Left renal pelvis (tissue), 4 donors: ENCODE measurements at places on chromosomes 7 and 10. TPM values are rescaled to one million over a fixed set of nuclear protein-coding genes. Genes with fewer than 3 reads are reported as not detected.

SPDYE6 gene
- not detected for polyA plus RNA-seq

GRCh38 chr7:140453273-140453672 is 26.0 kb downstream of the MKRN1 start:
- DNase-seq: no peak

DNA sequence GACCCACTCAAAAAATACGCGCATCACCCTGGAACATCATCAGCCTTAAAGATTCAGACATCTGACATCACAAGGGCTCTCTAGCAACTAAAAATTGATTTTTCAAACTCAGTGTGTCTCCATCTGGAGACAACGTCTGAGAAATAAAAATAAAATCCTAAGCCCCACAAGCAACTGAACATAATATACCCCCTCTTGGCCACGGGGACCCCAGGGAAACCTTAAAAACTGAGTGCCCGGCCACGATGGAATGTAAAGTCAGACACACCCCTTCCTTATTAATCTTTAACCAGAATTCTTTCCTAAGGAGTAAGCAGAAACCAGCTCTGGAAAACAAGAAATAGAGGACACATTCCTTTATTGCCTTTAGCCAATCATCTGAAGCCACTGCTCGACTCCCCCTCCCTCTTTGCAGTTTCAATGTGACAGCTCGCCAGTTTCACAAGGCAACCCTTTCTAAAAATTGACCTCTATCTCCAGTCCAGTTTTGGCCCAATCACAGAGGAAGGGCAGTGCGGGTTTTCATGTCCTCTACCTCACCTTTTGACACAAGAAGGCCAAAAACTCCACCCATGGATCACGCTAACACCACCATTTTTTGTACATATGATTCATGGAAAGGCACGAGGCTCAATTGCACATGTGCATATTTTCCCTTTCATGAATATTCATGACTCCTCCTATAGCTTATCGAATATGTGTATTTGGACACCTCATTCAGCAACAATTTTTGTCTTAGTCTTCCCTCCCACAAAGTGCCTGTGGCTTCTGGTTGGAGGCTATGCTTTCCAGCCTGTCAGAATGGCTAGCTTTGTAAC is 24.2 kb downstream of the IFIT3 start:
- DNase-seq: peak; percentile 65

FAM237B gene
- polyA plus RNA-seq: 0.30 TPM

DNA sequence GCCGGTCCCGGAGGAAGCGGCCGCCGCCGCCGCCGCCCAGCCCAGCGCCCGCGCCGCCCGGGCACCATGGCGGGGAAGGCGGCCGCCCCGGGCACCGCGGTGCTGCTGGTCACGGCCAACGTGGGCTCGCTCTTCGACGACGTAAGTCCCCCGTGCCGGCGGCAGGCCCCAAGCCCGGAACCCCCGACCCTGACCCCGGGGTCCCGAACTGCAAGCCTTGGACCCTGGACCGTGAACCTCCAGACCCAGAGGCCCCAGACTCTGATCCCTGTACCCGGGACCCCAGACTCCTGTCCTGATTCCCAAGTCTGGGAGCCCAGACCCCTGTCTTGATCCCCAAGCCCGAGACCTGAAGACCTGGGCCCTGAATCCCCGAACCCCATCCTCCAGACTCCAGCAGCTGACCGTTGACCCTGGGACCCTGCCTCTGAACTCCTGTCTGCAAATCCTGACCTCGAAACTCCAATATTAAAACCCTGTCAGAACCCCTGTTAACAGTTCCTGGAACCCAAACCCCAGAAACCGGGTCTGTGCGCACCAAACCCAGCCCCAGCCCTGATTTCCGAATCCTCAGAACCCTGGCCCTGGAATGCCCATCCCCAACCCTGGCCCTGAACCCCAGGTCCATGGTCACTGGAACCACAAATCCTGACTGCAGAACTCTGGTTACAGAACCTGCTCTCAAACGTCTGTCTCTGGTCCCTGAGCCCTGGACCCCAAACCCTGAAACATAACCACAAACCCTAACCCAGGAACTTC is 623 bp downstream of the INPP5A start:
- no peak for DNase-seq

GRCh38 chr7:157881048-157881771 is 544.4 kb downstream of the DNAJB6 start:
- no peak for DNase-seq

RELN gene
- 23.9 TPM for polyA plus RNA-seq

GRCh38 chr7:36838616-36839225 is 114.4 kb upstream of the AOAH start:
- DNase-seq: no peak

DNA sequence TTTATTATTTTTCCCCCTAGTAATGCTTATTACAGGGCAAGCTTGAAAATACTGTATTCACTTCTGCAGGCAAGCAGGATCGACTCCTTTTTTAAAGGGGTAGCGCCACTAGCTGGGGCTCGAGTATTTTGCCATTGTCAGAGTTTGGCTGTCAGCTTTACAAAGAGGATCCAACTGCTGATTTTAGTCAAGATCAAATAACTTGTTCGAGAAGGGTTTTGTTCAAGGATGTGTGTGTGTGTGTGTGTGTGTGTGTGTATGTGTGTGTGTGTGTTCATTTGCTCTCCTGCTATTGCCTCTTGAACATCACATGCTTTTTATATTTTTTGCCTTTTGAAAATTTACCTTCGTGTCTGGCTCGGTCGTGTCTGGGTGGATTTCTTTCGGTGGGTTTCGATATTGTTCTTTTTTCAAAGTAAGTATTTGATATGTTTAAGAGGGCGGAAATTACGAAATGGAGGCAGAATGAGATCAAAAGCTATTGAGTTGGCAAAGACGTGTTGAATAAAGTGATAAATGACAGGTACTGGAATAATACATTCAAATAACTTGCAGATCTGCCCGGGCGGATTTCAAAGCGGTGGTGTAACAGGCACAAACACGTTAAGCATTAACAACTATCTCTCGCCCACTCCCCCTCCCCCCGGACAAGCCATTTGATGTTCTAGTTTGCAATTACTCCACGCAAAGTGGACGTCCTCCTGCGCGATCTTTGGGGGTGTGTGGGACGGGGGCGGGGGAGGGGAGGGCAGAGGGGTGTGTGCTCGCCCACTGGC is 1.1 kb downstream of the ARID5B start:
- no peak for DNase-seq

GRCh38 chr10:118181021-118181420 is 134.3 kb upstream of the RAB11FIP2 start:
- no peak for DNase-seq

GRCh38 chr7:27923642-27923980 is 183.6 kb downstream of the TAX1BP1 start:
- no peak for DNase-seq

GRCh38 chr7:96959135-96959534 is 46.2 kb upstream of the DLX6 start:
- DNase-seq: no peak

ITGA8 gene
- polyA plus RNA-seq: 51.0 TPM

DNA sequence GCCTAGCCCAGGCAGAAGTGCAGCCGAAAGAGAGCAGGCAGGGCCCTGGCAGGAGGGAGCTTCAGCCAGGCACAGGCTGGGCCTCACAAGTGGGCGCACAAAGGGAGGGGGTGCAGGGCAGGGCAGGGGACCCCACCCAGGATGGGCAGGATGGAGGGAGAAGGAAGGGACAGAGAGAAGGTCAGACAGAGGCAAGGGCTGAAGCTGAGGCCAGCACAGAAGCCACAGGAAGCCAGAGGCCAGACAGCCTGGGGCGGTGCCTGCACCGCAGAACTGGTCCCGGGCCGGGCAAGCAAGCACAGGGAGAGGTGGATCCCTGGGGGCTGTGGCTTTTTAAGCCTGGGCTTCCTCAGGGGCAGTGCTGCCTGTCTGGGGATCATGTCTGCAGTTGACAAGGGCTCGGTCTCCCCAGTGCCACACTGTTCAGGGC is 16.7 kb downstream of the NOS3 start:
- DNase-seq: no peak

- DNase-seq: no peak
Measured at GRCh38 chr7:37007691-37008090, 283.4 kb upstream of the AOAH start.

ASB10 gene
- not detected for polyA plus RNA-seq

- DNase-seq: no peak
Measured at GRCh38 chr7:107838816-107839565, 36.0 kb upstream of the SLC26A3 start.

SSBP1 gene
- polyA plus RNA-seq: 114 TPM

DNA sequence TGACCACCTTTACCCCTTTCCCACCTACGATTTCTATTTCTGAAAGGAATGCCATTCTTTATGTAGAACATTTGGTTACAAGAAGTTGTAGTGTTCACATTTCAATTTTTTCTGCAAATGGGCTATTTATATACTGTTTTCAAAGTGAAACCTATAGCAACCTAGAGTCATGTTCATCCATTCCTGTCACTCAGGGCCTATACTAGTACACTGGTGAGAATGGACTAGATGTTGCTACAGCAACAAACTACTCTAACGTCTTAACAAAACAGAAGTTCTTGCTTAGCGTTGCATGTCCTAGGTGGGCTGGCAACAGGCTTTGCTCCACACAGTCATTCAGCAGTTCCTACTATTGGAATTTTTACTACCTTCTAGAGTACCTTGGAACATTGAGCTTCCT is 16.3 kb downstream of the CASD1 start:
- DNase-seq: no peak

- no peak for DNase-seq
Measured at GRCh38 chr10:130360826-130361311, 224.7 kb downstream of the GLRX3 start.

GRCh38 chr7:24133691-24134090 is 150.3 kb upstream of the NPY start:
- DNase-seq: no peak

DNA sequence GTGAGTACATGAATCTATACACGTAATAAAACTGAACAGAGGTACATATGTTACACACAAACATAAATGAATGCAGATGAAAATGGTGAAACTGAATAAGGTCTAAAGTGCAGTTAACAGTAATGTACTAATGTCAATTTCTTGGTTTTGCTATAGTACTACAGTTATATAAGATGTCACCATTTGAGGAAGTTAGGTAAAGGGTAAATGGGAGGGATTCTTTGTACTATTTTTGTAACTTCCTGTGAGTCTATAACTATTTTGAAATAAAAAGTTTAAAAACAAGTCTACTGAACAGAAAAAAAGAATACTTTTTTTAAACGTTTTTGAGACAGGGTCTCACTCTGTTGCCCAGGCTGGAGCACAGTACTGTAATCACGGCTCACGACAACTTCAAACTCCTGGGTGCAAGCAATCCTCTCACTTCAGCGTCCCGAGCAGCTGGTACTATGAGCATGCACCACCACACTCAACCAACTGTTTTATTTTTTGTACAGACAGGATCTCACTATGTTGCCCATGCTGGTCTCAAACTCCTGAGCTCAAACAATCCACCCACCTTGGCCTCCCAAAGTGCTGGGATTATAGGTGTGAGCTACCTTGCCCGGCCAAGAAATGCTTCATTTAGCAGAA is 71.5 kb downstream of the WAPL start:
- DNase-seq: no peak

TES gene
- polyA plus RNA-seq: 68.5 TPM

BET1 gene
- polyA plus RNA-seq: 65.2 TPM

DNA sequence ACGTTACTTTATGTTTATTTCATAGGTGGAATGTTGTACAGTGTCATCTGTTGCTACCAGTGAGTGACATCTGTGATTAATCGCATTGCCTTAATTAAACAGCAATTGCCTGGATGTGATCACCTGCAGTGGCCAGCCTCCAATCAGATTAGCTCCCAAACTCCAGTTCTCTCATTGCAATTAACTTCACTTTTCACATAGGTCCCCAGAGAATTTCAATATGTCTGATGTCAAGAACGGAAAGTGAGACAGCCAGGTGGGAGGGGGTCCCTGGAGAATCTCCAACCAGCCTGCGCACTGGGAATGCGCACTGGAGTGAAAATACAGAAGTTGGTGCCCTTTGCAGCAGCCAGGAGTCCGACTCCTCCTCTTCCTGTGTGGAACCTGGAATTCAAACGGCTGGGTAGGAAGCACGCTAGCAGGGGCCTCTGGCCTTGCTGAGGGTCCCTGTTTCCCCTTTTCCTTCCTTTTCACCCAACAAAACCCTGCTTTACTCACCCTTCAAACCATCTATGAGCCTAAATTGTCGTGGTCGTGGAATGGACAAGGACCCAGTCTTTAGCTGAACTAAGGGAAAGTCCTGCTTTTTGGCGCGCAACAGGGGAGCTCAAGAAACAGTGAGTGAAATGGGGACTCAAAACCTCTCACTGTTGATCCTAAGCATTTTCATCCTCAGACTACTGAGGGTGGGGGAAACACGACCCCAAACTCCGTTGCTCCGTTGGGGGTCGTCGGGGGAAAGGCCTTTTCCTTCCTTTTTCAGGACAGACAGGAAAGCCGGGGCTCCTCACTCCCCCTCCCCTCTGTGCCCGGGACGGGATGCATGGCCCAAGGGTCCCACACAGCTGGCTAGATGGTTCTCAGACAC is 1355.5 kb upstream of the LRRTM3 start:
- peak; percentile 59 for DNase-seq

EVX1 gene
- polyA plus RNA-seq: 0.08 TPM

CDNF gene
- polyA plus RNA-seq: 2.1 TPM

GRCh38 chr7:74535951-74536356 is 82.2 kb downstream of the GTF2IRD1 start:
- no peak for DNase-seq

DNA sequence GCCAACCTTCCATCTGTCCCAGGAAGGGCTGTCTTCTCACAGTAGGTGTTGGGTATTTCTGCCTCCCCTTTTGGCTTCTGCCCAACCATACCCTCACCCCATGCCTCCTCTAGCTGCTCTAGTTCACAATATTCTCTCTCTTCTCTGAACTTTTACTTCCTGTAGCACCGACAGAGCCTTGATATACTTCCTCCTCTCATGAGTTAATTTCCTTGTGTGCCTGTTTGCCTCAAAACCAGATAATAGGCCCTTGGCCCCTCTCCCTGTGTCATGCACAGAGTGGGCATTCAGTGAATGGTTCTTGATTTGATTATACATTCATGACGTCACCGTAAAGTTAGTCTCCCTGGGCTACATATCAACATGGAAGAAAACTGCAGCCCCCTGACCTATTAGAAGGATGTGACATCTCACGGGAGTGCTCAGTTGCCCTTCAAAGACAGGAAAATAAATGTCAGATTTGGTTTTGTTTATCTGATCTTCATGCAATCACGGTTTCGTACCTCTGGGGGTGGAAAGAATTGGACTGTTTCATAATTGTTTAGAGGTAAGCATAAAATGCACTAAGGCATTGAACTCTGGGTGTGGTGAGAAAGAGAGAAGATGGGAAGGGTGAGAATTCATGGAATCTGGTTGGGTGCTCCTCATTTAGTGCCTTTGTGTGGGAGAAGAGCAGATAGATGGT is 127.7 kb downstream of the ITIH5 start:
- DNase-seq: no peak

OR9A2 gene
- polyA plus RNA-seq: not detected

DNA sequence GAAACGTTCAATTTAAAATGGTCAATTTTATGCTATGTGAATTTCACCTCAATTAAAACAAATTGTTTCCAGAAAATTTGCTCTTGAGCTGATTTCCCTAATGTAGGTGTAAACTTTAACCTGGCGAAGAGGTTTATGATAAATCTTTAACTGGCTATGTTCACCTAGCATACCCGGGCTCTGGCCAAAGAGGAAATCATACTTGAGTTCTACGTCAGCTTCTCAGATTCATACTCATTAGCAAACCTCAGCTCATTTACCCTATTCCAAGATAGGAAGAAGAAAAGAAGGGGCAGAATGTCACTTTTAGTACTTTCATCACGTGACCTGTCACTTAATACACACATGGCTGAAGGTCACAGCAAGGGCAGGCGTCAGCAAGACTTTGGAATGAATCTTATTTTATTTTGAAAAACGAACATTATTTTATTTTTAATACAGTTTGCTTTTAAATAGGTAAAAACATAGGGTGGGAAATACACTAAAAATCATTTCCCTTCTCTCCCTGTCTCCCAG is 97.0 kb downstream of the ABLIM1 start:
- DNase-seq: no peak

ADCY1 gene
- 3.5 TPM for polyA plus RNA-seq
